AG08395 (cell line): ENCODE measurements at places on chromosomes 1 and 21.

DNA sequence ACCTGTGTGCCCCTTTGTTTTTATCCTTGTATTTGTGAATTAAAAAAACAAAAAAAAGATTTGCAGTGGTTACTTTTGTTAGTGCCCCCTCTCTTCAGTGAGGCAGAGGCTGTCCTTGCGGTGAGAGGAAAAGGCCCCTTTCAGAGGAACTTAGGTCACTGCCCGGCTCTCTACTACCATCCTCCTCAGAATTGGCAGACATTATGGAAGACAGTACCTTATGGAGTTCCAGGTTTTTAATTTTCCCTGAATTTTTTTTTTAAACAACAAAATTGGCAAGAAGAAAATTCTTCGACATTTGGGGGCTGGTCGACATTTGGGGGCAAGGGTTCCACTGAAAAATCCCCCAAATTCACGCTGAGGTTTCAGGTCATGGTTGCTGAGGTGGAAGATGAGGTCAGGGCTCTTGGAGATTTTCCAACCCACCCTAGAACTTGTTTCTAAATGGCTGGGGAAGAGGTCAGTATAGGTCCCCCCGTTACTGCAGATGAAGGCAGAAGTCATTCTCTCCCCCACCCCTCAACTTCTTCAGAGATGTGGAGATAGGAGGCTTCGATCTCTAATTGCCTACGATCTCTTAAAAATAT, 5.3 kb downstream of the RXFP4 start:
- no peak for DNase-seq

DNA sequence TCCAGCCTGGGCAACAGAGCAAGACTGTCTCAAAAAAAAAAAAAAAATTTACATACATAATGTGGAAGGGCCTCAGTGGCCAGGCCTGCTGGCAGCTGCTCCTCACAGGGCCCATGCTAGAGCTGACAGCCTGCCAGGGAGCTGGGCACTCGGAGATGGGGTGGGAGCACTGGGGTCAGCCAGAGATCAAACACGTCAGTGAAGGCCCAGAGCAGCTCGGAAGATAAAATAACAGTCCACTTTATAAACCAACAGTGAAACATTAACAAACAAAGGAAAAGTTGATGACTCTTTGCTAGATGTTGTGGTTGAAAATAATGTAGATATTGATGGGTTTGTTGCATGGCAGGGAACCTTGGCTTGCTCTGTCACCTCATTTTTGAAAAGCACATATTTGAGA, 42.7 kb downstream of the ATP5PF start:
- DNase-seq: no peak

GRCh38 chr1:215394084-215394991, 172.8 kb upstream of the KCTD3 start:
- no peak for DNase-seq

- no peak for DNase-seq
These were observed 8.1 kb upstream of the PRELP start for GRCh38 chr1:203467550-203467921.

DNA sequence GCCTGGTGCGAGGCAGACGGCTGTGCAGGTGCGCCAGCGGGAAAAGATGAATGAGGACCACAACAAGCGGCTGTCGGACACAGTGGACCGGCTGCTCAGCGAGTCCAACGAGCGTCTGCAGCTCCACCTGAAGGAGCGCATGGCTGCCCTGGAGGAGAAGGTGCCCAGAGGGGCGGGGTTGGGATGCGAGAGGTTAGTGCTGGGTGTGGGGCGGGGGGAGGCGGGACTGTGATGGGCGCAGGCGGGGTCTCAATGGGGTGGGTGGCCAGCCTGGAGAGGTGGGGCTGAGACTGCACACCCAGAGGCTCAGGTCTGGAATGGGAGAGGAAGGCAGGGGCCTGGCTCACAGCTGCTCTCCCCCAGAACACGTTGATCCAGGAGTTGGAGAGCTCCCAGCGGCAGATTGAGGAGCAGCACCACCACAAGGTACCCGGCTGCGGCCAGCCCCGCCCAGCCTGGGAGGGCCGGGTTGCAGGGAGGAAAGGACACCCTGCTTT, 22.3 kb downstream of the PPFIA4 start:
- no peak for DNase-seq
